A549 (cell line): ENCODE measurements at places on chromosomes 2 and 18.

GRCh38 chr2:64797881-64798575 is 144.3 kb upstream of the SERTAD2 start:
- no peak for DNase-seq

GRCh38 chr2:222730366-222730999 is 59.0 kb downstream of the MOGAT1 start:
- no peak for DNase-seq

GRCh38 chr2:237403024-237403882 is 10.7 kb downstream of the COL6A3 start:
- DNase-seq: no peak

DNA sequence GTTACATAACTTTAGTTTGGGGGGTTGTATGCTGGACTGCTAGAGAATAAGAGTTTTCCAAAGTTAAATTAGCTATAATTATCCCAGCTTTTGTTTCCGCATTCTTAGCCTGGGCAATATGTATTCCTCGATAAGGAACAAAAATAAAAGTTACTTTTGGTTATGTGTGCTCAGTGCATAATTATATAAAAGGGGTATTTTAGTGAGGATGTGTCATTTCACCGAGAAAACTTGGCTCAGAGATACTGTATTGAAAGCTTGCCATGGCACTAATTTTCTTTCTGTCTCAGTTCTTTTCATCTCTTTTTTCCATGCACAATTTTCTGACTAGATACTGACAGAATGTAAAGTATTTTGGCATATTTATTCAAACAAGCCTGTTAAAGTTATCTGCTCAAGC is 28.2 kb downstream of the ARHGAP15 start:
- DNase-seq: no peak

- no peak for DNase-seq
Measured at GRCh38 chr2:67108231-67108630, 288.9 kb upstream of the ETAA1 start.

DNA sequence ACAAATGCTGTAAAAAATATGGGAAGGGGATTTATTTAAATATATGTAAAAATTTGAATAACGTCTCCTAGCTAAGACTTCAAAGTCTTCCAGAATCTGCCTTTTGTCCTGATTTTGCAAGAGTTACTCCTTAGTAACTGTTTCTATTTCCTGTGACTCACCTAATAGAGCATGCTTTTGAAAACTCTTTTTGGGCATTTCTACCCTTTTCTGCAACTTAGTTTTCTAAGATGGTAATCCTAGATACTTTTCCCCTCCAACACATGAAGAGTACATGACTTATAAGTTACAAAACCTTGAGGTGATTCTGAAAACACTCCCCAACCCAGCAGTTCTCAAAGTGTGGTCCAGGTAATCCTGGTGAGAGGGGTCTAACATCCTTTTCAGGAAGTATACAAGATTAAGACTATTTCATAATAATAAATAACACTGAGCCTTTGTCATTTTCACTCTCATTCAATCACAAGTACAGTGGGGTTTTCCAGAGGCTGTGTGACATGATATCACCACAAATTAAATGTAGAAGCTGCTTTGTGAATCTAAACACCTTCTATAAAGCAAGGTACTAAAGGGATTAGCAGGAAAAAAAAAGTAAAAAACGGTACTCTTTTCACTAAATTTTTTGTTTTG is 31.9 kb downstream of the PPP4R3B start:
- peak; percentile 22 for DNase-seq

DNA sequence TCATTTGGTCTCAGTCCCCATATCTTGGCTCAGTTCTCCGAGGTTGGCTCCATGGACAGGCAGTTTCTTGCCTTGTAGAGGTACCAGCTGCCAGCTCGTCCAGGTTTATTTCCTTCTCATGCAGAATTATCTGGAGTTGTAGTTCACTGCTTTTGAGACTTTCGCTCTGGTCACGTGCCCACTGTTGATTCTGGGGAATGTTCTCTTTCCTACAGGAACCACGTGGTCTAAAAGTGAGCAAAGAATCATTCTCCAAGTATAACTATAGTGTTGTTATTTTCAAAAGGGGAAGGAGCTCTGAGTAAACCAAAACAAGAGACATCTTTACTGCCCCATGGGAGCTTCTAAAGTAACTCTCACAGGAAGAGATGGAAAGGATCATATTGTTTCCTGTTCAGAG is 41.2 kb upstream of the RAB27B start:
- no peak for DNase-seq

GRCh38 chr2:169136885-169137534 is 67.6 kb downstream of the DHRS9 start:
- no peak for DNase-seq

DNA sequence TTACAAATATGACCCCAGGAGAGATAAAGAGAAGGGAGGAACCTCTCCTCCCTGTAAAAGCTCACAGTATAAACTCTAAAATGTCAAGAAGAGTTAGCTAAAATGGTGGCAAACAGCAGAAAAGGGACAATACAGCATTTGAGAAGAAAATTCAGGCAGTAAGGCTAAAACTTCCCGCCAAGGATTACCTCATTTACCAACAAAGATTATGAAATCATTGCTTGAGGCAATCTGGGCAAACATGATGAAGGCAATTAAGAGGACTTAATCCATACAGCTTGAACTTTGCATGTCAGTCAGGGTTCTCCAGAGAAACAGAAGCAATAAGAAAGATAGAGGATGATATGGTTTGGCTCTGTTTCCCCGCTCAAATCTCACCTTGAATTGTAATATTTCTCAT is 81.4 kb downstream of the CMPK2 start:
- DNase-seq: no peak

GRCh38 chr2:102166189-102166845 is 20.5 kb upstream of the IL1RL2 start:
- DNase-seq: peak; percentile 52

DNA sequence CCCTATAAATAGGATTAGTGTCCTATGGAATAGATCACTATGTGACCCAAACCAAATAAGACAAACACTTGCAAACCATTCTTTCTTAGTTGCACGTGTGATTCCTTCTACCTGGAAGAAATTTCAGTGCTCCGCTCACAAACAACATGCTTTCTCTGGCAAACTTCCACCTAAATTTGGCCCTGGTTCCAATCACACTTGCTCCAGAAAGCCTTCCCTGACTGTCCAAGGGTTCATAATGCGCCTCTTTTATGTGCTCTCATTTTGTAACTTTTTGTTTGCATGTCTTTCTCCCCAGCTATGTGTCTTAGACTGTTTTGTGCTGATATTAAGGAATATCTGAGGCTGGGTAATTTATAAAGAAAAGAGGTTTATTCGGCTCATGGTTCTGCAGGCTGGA is 69.8 kb downstream of the GRB14 start:
- no peak for DNase-seq

DNA sequence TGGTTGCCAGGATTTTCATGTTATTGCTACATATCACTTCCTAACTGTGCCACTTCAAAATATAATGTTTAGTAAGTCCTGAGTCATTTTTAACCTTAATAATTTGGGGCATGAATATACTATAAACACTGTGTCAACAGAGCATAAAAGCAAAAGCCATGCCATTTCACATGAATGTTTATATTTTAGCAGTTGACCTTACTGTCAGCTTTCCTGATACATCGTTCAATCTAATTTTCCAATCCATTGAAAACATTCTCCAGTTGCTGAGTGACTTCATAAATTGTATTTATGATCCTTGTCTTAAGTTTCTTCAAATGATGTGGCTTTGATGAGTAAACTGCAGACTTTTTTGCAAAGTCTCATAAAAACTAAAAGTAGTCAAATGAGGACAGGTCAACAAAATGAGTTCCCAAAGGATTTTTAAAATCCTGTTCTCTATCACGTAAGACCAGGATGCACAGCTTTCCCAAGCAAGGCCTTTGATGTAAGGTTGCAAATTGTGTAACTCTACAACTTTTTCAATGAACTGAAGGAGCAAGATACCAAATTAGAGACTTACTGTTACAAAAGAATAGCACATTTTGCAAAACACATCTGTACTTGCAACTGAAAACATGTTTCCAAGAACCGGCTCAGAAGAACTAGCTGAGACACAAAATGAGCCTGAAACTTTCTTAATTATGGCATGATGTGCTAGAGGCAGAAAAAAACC is 117.7 kb downstream of the SATB2 start:
- no peak for DNase-seq

DNA sequence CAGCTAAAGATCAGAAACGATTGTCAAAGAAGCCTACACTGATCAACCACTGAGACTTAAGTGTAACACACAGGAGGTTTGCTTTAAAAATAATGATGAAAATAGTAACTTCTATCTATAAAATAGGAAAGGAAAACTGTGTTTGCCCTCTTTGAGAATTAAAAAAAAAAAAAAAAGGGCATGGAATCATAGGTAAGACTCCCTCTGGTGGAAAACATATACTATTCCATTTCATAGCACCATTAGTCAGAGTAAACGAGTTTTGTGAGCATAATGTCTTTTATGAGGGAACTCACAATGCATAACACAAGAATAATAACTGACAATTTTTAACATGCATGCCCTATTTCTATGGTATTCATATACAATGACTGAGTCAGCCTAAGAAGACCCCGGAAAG is 36.3 kb downstream of the SLC35F5 start:
- peak; percentile 33 for DNase-seq

DNA sequence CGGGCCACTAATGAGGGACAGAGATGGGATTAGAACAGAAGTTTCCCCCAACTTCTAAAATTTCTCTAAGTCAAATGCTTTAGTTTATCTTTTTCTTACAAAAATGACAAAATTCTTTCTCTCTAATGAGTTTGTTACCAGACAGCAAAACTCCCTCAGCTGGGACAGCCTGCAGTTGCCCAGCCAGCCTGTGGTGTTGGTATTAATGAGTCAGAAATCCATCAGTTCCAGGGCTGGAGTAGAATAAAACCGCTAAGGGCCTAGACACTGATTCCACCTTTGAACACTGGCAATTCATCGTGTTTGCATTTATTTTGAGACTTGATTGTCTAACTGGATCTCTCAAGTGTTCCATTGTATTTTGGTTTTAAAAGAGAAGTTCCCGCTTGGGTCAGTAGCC is 38.3 kb upstream of the SMAD2 start:
- peak; percentile 31 for DNase-seq

- DNase-seq: no peak
Measured at GRCh38 chr18:59861963-59862819, 37.6 kb upstream of the PMAIP1 start.

DNA sequence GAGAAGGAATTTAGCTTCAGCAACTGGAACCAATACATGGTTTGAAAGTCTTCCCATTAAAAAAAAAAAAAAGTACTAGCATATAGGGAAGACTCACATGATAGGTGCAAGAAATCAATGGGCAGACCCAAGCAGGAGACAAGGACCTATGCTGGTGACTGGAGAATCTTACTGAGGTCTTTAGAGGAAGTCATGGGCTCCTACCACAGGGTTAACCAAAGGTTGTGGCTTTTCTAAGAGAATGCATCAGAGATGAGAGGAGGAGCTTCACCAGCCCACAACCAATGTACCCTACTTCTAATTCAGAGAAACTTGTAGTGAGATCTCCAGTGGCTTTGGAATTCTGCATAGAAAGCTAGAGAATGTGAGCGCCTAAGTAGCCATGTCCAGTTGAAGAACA is 207.4 kb downstream of the NCKAP5 start:
- DNase-seq: no peak

GRCh38 chr18:3251963-3252277 is 4.3 kb downstream of the MYL12A start:
- no peak for DNase-seq

DNA sequence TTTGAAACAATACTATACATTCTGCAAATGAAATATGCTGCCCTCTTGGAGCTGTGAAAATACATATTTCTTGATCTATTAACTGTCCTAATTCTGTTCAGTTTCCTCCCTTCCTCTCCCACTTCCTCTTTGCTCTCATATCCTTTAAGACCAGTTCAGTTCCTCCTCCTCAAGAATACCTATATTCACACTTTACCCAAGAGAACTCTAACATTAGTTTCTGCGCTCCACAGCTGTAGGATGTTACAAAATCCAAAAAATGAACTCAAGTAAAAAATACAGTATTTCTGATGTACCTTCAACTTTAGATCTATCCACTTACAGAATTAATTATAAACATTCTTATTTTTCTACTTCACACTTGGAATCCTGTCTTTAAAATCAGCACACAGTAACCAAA is 5.4 kb downstream of the ITSN2 start:
- no peak for DNase-seq

- DNase-seq: no peak
Measured at GRCh38 chr2:20229322-20230113, 4.6 kb upstream of the SDC1 start.

GRCh38 chr18:70431203-70431624 is 142.4 kb downstream of the SOCS6 start:
- DNase-seq: peak; percentile 98

GRCh38 chr2:203873461-203873860 is 5.9 kb downstream of the CTLA4 start:
- DNase-seq: no peak

DNA sequence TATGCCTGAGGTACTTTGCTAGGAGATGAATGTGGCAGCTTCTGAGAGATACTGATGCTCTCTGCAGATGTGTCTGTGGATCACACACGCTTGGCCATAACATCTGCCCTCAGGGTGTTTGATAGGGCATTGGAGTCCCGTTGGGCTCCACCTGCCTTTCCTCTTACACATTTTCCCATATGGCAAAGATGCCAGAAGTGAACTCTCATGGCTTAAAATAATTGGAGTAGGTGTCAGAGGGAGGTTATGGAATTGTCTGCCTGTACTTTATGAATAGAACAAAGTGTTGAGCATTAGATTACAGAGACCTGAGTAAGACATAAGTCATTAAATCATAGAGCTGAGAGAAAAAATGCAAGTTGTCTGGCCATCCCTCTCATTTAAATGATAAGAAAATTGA is 75.3 kb upstream of the PNPT1 start:
- DNase-seq: no peak

DNA sequence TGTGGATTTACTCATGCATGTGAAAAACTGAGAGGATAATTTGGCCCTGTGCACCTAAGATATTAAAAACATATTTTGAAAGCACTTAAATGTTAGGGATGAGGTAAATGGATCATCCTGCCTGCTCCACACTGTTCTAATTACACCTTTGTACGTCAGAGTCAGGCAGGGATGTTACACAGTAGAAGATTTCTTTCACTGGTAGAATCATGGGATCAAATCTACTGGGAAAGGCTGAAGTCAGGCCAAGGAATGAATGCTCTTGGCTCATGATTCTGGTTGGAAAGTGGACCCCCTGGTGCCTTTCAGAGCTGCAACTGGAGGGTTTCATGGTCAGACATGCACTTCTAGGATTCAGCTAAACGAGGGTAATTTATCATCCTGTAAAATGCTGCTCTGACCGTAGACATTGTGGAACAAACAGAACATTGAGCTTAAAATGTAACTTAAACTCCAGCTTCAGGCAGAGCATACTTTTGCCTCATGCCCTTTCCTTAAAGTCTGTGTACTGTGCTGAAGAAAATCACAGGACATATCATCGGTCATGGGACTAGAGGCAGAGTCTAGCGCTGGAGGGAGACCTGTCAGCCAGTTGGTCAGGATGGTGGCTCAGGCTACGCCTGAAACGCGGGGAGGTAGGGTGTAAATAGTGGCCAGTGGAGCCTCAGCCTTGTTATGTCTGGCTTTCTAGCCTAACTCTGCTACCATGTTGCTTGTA is 4.9 kb downstream of the KCNE4 start:
- DNase-seq: no peak

DNA sequence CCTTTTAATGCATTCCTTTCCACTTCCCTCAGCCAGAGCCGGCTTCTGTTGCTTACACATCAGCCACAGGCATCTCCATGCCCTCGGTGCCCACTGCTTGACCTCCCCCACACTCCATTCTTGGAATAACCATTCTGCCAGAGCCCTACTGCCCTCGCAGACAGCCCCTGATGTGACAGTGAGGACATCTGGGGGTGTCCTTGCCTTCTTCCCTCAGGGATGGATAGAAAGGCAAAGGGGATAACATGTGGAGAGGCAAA is 6.4 kb upstream of the NPPC start:
- no peak for DNase-seq

GRCh38 chr18:30987467-30988241 is 54.9 kb downstream of the DSC3 start:
- DNase-seq: peak; percentile 67
